HS-27A (cell line): ENCODE measurements at places on chromosomes 12 and 14.

DNA sequence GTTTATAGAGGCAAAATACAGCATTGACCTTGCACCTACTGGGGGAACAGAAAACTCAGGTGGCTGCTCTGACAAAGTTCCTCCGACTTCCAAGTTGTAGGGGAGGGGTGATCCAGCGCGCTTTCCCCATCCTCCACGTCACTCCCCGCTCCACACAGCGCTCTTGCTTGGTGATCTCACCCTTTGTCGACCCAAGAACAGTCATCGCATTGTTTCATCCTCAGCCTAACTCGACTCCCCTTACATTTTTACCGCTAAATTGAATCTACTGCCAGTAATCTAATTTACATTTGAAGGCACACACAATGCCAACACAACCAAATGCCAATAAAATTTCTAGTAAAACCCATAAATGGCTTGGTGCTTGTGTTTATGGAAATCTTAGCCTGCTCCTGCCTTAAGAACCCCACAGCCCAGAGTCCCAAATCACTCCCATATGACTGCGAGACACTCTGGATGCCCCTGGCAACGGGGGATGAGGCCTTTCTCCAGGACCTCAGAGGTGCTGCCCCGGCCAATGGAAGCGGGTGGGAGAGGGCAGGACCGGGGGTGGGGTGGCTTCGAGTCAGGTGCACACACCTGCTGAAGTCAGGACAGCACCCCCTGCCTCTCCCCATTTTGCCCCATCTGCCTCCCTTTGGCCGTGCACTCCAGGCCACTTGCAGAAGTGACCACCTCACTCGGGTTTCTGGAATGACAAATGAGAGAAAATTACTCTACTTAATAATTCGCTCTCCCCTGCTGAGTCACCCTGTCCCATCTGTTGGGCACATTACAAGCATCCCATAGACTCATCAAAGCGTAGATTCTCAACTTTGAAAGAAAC is 98.2 kb upstream of the GSC start:
- no peak for DNase-seq

DNA sequence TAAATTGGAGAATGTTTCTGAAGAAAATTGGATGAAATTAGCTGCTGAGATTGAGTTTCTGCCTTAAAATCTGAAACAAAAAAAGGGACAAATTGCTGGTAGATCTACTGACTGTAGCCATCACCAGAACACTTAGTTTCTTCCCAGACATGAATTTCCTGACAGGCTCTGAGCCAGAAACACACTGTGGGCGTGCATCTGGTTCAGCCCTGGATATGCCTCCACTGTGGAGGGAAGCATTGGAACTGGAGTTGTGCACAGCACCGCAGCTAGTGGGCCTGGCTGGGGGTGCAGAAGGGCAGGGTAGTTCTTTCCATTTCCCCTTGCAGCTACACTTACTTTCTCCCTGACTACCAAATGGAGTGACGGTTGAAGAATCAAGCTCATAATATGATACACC is 31.2 kb downstream of the CREBL2 start:
- DNase-seq: no peak

DNA sequence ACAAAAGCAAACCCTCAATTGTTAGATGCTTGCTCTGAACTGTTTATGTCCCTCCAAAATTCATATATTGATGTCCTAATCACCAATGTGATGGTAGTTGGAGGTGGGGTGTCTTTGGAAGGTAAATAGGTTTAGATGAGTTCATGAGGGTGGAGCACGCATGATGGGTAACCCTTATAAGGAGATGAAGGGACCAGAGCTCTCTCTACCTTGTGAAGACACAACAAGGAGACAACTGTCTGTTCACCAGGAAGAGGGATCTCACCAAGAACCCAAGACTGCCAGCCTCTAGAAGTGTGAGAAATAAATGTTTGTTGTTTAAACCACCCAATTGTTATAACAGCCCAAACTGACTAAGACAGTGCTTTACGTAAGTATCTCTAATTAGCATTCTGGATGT is 27.0 kb downstream of the DHRS2 start:
- DNase-seq: no peak

DNA sequence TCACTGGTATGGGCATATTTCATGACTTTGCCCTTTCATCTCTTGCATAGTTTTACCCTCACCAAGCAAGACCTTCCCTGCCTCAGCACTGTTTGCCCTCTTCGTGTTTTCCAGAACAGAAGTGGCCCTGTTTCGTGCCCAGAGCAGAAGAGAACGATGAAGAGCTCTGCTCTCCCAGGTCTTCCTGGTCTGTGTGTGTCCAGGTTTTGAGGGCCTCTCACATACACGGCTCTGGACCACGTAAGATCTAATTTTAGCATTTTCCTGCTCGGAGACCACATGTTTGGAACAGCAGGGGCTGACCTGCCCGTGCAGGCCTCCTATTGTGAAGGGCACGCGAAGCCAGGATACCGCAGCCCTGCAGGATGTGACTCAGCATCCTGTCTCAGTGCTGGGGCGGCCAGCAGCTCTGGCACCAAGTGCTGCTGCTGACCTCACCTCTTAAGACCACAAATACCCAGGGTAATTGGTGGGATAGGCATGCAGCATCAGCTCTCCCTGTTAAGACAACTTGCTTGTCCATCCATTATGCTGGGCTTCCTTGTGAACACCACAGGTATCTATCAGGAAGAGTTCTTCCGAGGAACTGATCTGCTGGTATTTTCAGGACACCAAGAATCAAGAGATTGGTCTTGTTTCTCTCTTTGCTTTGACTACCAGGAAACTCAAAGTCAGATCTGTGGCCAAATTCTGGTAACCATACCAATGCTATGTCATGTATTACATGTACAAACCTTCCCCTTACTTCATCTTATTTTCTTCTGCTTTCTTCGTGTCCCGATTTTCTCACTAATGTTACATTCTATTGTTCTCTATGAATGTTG is 19.0 kb downstream of the SSH1 start:
- DNase-seq: peak; percentile 96

DNA sequence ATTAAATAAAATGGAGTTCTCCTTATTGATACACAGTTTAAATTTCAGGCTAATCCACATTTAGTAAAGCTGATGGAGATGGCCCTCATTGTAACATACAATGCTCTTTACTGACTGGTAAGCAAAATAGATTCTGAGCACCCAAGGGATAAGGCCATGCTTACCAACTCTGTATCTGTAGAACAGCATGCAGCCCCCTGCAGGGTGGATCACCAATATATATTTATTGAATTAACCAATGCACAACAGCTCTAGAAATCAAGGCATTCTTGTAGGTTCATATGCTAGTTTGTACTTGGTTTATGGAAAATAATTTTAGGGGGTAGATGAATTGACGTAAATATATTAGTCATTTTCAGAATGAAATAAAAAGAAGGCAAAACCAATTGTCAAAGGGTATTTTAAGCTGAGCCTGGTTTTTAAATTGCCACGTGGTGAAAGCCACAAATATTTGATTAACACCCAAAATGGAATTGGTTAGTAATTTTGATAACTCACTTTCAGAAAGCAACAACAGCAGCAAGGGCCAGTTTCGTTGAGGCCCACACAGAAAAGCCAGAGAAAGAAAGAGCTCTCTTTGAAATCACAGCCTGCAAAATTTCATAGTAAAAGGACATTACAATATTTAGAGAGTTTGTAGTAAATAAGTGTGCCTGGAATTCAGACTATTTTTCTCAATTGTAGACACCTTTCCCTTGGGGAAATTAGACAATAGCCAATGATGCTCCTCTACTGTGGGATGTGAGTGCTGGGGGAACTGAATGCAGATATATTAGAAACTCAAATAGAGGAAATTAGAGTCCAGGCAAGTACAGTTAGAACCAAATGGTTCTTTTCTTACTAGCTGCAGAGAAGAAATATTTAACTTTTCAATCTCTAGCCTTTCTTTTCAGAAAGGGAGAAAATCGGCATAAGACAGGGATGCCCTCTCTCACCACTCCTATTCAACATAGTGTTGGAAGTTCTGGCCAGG is 216.2 kb upstream of the ABCD2 start:
- DNase-seq: no peak

DNA sequence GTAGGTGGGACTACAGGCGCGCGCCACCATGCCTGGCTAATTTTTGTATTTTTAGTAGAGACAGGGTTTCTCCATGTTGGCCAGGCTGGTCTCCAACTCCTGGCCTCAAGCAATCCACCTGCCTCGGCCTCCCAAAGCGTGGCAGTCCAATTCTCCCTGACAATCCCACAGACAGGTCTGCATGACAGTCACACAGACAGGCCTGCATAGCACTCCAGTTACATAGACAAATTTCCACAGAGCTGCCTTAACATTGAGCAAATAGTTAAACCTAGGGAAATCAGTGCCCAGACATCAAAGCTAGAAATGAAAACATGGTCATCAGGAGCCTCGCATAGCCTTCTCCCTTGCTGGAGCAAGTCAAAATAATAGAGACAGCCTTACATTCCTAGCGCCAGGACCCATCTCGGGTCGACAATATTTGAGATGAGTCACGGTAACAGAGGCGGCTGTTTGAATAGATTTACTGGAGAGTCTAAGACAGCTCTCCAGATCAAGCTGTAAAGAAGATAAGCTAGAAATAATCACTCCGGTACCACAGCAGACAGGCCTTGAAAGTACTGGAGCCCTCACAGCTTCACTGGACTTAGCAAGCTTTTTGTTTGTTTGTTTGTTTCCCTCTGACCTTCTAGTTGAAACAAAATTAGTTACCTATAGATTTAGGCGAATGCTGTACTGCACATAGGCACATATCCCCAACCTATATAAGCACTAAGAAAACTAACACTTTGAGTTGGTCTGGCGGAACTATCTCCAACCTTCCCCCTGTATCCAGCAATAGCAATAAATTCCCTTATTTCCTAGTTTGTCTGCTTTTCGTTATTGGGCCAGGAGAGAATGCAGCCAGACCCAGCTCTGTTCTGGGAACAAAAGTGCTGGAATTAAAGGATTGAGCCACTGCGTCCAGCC is 23.8 kb upstream of the PYROXD1 start:
- no peak for DNase-seq

- DNase-seq: no peak
These were observed 26.3 kb upstream of the ANO2 start for GRCh38 chr12:5971194-5971850.
